Hematopoietic multipotent progenitor cell treated with erythropoietin and hydrocortisone succinate and interleukin-3 and kit ligand, for 4 days (in vitro differentiated cells): ENCODE measurements at places on chromosomes 5 and 9.

DNA sequence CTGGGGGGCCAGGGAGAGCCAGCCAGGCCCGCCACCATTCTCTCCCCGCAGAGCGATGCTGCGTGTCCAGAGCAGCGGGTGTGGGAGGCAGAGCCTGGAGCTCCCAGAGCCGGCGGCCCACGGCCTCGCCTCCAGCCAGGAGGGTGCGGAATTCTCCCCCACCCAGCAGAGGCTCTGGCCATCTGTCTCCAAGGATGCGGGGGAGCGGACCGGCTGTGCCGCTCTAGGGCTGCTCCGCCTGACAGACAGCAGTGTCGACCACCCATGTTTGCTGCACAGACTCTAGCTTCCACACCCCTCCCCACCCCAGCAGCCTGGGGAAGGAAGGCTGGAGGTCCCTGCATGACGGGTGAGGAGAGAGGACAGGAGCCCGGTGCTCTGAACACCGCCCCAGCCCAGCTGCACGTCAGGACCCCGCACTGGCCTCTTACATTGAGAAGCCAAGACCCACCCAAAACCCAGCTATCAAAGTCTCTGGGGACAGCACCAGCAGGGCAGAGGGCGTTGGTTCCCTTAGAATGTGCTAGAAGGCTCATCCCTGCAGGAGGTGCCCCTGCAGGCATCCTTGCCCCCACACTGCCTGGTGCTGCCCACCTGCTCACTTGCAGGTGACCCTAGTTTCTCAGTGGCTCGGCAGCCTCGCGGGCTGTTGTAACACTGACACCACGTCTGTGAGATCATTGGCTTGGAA, 29.7 kb upstream of the FCN1 start:
- DNase-seq, result no peak

GRCh38 chr9:124453586-124454191, 3.4 kb downstream of the ADGRD2 start:
- peak; percentile 85 for DNase-seq

DNA sequence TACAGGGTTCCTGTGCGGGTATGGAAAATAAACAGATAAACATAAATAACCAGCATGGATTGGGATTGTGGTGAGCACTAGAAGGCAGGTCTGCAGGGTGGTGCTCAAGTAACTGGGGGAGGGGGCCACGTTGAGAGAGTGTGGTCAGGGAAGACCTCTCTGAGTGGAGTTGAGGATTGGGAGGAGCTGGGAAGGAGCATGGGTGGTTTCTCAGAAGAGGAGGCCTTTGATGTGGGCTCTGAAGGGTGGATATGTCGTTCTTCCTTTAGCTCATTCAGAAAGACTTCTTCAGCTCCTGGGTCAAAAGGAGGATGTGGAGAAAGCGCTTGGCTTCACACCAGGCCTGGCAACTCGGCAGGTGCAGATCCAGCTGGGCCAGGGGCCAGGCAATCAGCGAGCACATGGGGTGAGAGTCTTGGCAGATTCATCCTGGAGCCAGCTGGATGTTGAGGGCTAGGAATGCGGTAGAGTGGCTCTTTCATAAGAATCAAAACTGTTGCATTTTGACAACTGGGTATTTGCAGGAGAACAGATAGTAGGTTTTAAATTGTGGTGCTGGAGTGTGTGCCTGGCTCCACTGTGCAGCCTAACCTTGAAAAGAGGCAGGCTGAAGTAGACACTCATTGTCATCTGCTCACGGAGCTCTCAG, 71.7 kb downstream of the PCSK5 start:
- DNase-seq, result no peak

DNA sequence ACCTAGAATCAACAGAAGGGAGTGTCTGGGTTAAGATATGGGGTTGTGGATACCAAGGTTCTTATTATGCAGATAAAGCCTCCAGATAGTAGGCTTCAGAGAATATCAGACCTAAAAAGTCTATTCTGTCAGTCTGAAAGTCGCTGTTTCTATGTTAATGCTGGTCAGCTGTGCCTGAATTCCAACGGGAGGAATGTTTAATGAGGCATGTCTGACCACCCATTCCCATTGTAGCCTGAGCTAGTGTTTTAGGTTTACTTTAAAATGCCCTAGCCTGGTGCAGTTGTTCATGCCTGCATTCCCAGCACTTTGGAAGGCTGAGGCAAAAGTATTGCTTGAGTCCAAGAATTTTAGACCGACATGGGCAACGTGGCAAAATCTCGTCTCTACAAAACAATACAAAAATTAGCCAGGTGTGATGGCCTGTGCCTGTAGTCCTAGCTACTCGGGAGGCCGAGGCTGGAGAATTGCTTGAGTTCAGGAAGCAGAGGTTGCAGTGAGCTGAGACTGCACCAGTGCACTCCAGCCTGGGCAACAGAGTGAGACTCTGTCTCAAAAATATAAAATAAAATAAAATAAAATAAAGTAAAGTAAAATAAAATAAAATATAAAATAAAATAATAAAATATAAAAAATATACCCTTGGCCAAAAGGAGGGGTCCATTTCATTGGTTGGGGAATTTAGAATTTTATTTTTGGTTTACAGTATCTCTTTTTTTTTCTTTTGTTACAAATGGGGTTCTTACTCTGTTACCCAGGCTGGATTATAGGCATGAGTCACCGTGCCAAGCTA, 7.8 kb upstream of the SOX30 start:
- DNase-seq, result no peak

- DNase-seq, result no peak
These were observed 497.7 kb upstream of the MEF2C start for GRCh38 chr5:89380635-89381034.

DNA sequence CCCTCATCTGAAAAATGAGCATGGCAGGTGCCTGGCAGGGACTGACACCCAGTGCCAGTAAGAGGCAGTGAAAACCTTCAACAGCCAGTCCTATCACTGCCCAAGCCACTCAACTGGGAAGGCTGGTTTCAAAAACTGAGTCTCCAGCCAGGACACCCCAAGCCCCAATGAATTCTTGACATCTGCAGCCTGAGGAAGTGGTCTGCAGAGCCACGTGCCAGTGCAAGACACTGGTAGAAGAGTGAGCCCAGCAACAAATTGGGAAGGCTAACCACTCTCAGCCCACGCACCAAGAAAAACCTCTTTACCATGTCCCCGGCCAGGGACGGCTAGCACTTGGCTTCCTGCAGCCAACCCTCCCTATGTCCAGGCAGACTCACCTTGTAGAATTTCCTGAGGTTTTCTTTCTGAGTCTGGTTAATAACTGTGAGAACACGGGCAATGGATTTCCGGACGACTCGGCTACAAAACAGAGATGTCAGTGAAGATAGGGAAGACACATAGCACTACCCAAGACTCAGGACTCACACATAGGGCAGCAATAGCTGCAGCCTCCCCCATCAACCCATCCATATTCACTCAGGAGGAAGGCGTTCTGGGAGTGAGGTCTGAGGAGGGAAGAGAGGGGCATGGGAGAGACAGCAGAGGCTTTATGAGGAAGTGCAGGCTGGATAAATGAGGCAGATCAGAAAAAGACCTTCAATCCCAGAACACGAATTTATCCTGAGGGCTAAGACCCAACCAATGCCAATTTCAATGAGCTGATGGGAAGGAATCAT, 1.8 kb downstream of the RPL35 start:
- peak; percentile 25 for DNase-seq

DNA sequence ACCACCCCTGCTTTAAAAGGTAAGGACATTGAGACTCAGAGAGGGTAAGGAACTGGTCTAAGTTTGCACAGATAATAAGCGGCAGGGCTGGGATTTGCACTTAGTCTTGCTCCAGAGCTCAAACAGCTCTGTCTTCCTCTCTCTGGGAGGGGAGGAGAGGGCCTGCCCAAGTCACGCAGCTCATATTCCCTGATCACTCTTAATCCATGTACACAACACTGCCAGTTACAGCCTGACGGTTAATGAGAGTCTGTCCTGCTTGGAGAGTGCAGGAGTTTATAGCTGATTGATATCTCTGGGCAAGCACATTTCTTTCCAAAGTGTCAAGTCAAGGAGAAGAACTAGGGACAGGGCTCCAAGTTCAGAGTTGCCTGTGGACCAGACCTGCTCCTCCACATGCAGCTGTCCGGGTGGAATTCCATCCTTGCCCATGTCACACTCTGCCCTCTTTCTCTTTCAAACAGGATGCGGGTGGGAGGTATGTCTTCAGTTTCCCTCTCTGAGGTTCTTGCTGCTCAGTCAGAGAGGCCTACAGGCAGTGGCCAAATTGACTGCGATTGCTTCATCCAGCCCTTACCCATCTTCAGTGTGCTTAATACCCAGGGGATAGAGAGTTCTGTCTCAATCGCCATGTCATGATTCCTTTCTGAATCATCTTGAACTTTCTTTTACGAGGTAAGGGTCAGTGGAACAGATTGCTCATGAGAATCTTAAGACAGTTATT, 54.5 kb downstream of the GALNT12 start:
- DNase-seq, result no peak

DNA sequence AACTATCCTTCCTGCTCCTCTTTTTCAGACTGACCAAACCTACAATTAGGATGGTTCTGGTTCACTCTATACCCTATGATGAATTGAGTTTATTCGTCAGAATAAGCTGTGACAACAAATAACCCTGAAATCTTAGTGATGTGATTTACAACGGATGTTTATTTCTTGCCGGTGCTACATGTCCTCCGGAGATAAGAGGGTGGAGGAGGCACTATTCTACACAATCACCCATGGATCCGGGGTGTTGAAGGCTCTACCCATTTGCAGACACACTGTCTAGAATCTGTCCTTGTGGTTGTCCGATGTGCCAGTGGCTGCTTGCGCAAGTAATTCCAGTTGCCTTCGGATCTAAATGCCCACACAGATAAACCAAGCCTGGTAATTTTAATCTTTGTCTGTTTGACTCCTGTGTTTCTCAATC, 44.7 kb downstream of the CDC14B start:
- no peak for DNase-seq

DNA sequence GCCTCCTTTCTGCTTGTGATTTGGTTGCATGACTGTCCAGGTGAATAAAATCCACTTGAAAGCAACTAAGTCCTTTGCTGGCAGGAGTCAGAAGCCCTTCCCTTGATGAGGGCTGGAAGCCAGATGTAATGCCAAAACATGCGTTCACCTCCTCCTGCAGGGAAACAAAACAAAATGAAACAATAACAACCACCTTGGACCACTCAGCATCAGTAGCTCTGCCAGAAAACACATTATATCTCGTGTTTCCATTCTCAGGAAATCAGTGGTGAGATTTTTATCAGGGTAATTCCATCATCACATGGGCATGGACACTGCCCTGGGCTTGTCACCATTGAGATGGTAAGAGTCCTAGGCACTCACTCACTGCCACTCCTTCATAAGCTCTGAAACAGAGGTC, 350.3 kb upstream of the ACTBL2 start:
- DNase-seq, result no peak

GRCh38 chr5:93382188-93382825, 198.7 kb downstream of the NR2F1-AS1 start:
- no peak for DNase-seq

DNA sequence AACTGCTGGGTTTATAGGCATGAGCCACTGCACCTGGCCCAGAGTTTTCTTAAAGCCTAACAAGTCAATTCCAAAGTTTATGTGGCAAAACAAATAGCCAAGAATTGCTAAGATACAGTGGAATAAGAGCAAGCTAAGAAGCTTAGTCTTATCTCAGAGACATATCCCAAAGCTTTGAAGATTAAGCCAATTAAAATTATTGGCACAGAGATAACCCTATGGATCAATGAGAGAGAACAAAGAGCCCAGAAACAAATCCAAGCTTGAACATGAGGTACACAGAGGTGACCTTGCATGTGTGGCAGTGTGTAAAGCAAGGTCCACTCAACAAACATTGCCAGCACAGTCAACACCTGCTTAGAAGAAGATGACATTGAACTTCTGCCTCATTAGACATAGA, 13.3 kb downstream of the BTNL3 start:
- DNase-seq, result no peak

DNA sequence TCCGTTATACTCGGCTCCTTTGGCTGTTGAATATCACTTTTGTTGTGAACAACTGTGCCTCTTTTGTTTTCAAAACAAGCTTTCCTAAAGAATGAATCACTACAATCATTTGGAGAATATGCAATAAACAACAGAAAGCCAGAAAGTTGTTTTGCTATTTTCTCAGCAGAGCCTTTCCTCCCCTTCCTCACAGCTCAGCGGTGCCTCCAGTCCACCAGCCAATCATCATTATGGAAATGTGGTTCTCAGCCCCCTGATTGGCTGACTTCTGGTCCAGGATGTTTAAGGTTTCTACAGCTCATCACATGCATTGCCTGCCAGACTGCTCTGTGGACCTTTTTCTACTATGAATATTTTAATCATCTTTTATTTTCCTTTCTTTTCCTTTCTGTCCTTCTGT, 9.1 kb upstream of the ZNF608 start:
- no peak for DNase-seq

DNA sequence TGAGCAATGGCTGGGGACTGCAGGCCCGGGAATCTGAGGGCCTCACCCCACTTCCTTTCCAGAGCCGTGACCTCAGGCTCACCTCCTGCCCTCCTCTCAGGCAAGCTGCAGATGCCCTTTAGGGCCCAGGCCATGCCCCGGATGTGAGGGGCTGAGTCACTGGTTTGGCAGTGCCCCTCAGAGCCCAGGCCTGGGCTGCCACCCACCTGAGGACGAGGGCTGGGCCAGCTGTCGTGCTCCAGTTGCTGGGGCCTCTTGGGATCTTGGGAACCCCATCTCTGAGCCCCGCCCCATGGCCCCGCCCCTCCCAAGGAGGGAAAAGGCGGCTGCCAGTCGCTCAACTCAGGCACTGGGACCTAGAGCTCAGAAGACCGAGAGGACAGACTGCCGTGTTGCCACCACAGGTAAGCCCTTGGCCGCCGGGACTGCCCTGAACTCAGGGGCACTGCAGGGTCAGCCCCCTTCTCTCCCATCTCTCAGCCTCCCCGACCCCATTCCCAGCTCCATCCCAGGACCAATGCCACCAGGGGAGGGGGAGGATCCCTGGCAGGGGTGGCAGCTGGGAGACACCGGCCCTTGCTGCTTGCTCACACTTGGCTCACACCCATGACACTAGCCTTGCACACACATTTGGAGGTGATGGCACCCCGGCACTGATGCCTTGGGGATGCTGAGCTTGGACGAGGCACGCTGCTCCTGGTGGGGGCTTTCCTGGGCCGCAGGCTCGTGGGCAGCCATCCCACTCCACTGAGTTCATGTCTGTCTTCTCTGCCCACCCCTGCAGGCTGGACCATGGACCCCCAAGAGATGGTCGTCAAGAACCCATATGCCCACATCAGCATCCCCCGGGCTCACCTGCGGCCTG, at the start of gene CYSRT1:
Gene CYSRT1 (plus strand): TSS at position 345 of the 865 bp plus-strand sequence. CDS start 448 bp downstream, at position 793.
- no peak for DNase-seq

- DNase-seq, result peak; percentile 65
These were observed 319.0 kb upstream of the CDH6 start for GRCh38 chr5:30874241-30875034.

- no peak for DNase-seq
These were observed 3.4 kb downstream of the BRD3OS start for GRCh38 chr9:134028575-134029247.
